Left kidney (tissue), 8 donors: ENCODE measurements at places on chromosomes 6 and 20.

DNA sequence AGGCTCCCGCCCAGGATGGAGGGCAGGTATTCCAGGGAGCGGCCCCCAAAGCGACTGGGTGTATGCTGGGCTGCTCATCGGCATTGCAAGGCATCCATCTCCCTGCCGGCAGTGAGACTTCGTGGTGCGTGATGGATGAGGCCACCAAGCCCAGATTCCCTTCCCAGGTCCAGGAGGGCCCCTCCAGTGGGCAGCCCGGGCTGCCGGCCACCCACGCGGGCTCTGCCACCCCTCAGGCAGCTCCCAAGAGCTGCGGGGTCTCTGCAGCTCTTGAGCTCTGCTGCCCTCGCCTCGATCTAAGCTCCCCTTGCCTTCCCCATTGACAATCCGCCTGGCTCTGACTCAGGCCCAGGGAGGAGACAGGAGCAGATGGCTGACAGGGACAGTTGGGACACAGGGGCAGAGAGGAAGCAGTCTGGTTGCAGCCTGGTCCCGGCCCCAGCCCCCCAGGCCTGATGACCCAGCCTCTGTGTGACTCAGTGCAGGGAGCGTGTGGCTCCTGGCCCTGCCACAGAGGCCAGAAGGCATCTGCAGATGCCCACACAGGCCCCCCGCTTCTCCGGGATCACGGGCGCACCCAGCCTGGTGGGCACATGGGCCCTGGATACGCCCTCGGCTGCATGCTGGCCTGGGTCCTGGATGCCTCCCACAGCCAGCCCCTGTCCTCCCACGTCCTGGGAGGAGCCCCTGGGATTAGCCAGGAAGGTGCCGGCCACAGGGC, 33.0 kb downstream of the SLCO4A1 start:
- DNase-seq, result no peak

GRCh38 chr6:88381289-88381642, 215.1 kb upstream of the CNR1 start:
- DNase-seq, result no peak

GRCh38 chr20:62427172-62428001, at the start of gene RBBP8NL:
TSS of gene RBBP8NL (minus strand) at chr20:62427539. CDS start at chr20:62419647, 7,892 bp downstream.
- DNase-seq, result peak; percentile 76

DNA sequence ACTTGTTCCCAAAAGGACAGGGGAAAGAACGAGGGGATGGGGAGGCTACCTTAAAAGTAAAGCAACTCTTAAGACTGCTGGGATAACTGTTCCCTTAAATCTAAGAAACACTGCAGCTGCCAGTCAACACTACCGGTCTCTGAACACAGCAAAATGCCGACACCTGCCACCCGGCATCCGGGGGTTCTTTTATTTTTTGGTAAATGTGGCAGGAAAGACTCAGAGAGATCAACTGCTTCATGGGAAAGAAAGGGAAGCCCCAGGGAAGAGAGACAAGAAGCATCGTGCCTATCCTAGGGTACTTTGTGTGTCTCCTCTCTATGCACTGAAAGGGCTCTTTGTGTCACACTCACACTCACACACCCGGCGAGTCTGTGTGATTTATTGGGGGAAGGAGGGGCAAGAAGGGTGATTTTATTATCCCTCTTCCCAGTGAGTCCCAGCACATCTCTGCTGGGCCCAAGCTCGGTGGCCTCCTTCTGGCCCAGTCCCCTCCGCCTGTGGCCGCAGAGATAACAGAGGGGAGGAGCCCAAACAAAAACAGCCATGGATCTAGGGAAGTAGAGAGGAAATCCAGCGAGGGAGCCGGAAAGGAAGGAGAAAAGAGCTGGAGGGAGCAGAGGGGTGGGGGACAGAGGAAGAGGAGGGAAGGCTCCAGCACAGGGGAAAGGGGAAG, 1.4 kb downstream of the FYN start:
- peak; percentile 70 for DNase-seq

GRCh38 chr6:80382811-80383210, 276.3 kb downstream of the BCKDHB start:
- peak; percentile 70 for DNase-seq

- no peak for DNase-seq
Measured at GRCh38 chr6:122749451-122750050, 30.0 kb upstream of the FABP7 start.

- DNase-seq, result no peak
Measured at GRCh38 chr6:145880361-145880760, 65.8 kb upstream of the FBXO30 start.

GRCh38 chr6:139436200-139436956, 61.9 kb upstream of the CITED2 start:
- DNase-seq, result peak; percentile 34

DNA sequence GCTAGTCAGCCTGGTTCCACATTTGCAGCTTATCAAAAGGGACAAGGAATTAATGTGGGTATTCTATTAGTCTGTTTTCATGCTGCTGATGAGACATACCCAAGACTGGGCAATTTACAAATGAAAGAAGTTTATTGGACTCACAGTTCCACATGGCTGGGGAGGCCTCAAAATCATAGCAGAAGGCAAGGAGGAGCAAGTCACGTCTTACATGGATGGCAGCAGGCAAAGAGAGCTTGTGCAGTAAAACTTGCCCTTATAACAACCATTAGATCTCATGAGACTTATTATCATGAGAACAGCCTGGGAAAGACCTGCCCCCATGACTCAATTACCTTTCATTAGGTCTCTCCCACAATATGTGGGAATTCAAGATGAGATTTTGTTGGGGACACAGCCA, 689.1 kb upstream of the MARCKS start:
- DNase-seq, result no peak

DNA sequence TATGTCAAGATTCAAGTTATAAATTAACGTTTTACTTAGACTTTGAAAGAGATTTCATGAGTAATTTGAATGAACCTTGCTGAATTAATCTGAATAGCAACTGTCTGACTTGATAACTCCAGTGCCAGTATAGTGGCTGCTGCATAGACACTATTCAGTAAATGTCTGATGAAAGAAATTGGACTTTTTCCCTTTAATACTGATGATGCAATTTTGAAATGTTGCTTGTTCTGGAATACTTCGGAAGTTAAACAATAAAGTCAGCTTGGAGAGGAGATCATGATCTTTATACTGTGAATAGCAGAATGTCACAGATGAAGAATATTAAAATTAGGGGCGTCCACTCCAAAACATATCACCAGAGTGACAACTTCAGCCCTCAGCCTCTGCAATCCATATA, 3.6 kb upstream of the PGBD1 start:
- no peak for DNase-seq

- no peak for DNase-seq
Measured at GRCh38 chr20:44153636-44154043, 33.3 kb downstream of the JPH2 start.

GRCh38 chr6:54096811-54097210, 14.4 kb upstream of the MLIP start:
- DNase-seq, result no peak

GRCh38 chr6:37368961-37369320, 15.2 kb downstream of the RNF8 start:
- DNase-seq, result no peak

DNA sequence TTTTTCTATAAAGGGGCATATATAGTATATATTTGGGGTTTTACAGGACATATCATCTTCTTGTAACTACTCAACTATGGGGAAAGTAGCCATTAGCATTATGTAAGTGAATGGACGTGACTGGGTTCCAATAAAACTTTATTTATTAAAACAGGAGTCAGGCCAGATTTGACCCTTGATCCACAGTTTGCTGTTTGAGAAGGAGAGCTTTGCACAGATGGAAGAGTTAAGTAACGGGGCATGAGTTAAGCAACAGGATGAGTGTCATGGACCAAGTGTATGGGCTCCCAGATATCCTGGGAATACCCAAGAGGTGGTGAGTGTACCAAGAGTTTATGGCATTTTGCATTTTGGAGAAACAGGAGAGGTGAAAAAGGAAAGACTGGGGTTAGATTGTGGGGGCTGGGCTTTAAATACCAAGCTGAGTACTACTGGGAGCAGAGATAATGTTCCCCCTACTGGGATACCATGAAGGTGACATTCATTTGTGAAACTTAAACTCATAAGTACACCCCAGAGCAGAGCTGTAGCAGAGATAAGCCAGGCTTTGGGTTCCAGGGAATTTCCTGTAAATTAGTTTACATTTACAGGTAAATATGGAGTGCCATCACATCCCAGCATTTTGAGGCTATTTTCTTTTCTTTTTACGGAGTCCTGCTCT, 18.5 kb upstream of the SCUBE3 start:
- no peak for DNase-seq

DNA sequence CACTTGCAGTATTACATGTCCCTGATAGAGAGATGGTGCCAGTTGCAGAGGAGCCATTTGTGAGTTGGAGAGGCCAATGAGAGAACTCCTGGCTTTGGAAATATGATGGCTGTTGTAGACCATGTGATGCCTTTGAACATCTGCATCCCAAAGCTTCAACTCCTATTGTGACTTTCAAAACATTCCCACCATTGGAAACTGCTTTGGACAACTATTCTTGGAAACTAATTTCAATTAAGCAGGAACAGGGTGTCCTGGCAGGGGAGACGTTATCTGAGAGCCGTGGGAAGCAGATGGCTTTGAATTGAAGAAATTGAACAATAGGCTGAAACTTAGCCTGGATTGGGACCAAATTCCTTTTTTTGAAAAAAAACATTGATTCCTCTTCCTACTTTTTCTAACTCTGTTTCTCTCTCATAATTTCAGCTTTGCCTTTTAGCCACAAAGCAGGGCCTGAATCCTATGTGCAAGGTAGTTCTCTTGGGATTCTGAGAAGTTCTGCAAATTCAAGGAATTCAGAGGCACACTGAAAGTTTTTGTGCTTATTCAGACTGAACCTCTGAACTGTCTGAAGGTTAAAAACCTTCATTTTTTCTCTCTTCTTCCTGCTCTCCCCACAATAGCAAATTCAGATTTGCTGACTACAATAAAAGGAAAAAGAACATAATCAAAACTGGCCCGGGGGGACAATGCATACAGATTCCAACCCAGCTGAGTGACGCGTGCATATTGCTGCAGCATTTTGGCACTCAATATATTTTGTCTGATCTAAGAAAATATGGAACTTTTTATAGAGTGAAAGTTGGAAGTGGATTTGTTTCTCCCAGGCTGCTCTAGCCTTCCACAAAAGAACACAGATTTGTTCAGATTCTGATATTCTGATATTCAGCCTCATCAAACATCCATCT, 720.4 kb upstream of the CHD6 start:
- no peak for DNase-seq

GRCh38 chr6:157561929-157562810, 181.2 kb downstream of the ZDHHC14 start:
- no peak for DNase-seq

DNA sequence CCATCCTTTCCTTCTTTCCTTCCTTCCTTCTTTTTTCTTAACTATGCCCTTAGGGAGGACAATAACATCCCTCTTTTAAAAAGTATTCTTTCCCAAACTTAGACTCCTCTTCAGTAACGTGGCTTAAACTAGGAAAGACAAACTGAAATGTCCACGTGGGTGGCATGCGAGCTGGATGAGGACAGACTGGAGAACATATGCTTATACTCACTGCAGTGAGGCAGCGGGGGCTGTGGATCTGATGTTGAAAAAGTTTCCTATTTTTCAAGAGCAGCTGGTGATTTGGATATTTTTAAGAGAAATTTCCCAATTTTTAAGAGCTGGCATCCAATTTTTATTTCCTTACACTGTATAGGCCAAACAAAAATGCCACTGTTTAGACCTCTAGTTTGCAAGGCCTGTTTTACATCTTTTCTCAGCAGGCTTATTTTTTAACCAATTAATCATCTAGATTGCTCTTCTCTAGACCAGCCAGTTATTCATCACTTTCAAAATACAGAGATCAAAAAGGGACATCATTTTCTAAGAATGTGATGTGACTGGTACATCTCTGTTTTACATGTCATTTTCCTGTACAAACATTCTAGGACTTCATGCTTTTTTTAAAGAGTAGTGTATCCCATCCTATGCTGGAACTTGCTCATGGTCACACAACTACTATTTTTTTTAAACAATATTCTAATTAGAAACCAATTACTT, 226.5 kb downstream of the BTBD9 start:
- no peak for DNase-seq

DNA sequence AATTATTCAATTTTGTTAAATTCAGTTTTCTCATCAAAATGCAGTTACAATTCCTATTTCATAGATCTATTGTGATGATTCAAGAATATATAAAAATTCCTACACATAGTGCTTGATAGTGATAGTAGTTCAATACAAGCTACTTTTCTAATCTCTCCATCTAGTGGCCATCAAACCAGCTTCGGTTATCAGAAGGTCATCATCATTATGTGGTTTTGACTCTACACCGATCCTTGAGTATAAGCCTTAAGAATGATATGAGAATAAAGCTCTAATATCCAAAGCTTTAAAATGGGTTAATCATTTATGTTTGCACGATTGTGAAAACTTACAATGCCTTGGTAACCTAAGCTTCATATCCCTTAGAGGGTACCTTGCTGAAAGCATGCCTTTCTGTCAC, 167.5 kb upstream of the PREP start:
- no peak for DNase-seq

GRCh38 chr6:118252474-118252873, 295.6 kb upstream of the PLN start:
- no peak for DNase-seq

- DNase-seq, result no peak
Measured at GRCh38 chr6:150380256-150380655, 11.4 kb downstream of the IYD start.

DNA sequence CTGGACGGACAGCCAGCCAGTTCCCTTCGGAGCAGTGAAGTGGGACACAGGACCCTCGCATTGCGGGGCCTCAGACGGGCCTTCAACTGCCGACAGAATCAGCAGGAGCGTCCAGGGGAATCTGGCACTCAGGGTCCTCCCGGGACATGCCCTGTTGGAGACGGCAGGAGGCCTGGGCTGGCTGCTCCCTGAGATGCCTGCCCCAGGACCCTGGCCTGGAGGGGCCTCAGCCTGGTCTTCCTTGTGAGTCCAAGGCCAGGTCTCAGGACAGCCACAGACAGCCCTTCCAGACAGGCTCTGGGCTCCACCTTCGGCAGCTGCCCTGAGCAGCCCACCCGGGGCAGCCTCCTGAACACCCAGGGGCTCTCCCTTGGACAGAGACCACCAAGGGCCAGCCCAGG, 14.6 kb upstream of the HELZ2 start:
- DNase-seq, result no peak

- no peak for DNase-seq
Measured at GRCh38 chr6:43979525-43979924, 147.7 kb downstream of the MRPL14 start.

GRCh38 chr6:51015394-51015793, 196.7 kb downstream of the TFAP2B start:
- no peak for DNase-seq

DNA sequence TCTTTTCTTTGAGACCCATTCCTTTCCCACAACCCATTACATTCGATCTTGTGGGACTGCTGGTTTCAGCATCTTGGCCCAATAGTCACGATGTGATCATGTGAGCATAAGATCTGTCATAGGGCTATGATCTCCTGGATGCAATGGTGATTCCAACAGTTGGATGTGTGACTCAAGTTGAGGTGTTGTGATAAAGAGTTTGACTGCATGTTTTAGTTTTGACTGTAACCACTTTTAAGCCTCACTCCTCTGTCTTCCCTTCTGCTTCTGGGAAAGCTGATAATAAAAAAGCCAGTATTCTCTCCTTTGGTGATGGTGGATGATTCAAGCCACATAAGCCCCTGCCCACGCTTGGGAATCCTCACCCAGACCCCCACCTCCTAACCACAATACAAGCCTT, 117.0 kb upstream of the ASCC3 start:
- DNase-seq, result no peak

- no peak for DNase-seq
Measured at GRCh38 chr20:57664476-57664875, 44.2 kb upstream of the ZBP1 start.
